Left kidney (tissue), 8 donors: ENCODE measurements at places on chromosomes 2 and 18. TPM values are rescaled to one million over a fixed set of nuclear protein-coding genes. Genes with fewer than 3 reads are reported as not detected.

DNAJC10 gene
- 184 TPM for polyA plus RNA-seq

RAB27B gene
- 3.8 TPM for polyA plus RNA-seq

- no peak for DNase-seq
Observed at GRCh38 chr2:167103028-167103756, 214.9 kb downstream of the XIRP2 start.

- DNase-seq, result no peak
Observed at GRCh38 chr2:134875309-134875708, 36.9 kb downstream of the ACMSD start.

DNA sequence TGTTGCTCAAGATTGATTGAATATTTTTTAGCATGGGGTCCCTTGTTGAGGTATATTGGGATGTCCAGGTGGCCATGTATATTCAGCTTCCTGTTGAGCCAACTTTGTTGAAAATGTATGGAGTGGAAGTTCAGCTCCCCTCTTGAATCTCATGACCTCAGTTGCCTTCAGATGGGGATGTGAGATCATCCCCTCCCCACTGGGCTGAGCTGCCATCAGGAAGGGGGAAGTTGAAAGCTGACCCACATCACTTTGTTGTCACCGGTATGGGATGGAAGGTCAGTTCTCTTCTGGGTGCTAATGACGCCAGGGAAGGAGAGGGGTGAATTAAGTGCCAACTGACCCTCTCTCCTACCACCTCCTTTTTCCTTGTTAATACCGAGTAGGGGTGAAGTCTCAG, 33.9 kb downstream of the ACOXL start:
- no peak for DNase-seq

DNA sequence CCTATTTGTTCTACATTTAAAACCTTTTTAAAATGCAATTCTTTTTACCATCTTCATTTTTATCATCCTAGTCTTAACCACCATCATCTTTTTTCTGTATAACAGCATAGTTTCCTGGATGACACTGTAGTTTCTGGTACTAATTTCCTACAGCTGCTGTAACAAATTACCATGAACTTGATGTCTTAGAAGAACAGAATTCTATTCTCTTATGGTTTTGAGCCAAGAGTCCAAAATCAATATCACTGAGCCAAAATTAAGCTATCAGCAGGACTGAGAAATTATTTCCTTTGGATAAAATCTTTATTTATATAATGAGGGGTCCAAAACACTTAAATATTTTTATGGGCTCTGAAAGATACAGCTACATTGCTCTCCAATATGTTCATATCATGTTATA, 539.3 kb downstream of the METTL4 start:
- no peak for DNase-seq
